ENCODE measurements at places on chromosomes 4 and X.
A peak's percentile ranks its signal among the peaks of the same experiment; 100 is the strongest.

GRCh38 chrX:40504801-40505605 is 75.8 kb upstream of the ATP6AP2 start:
- no peak for DNase-seq

DNA sequence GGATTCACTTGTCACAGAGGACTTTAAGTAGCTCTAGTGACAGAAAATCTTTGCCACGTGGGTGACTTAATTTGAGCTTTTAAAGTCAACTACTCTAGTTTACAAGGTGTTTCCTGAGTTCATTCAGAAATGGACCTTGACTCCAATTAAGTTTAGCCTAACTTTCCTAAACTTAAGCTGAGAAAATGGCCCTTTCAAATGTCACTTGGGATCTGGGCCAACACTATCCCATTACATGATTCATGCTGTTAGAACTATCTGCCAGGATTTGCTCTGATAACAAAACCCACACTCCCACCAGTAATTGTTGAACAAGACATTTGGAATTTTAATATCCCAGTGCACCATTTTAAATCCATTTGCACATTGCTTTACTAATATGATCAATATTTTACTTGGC is 40.8 kb downstream of the C4orf46 start:
- DNase-seq = no peak

DNA sequence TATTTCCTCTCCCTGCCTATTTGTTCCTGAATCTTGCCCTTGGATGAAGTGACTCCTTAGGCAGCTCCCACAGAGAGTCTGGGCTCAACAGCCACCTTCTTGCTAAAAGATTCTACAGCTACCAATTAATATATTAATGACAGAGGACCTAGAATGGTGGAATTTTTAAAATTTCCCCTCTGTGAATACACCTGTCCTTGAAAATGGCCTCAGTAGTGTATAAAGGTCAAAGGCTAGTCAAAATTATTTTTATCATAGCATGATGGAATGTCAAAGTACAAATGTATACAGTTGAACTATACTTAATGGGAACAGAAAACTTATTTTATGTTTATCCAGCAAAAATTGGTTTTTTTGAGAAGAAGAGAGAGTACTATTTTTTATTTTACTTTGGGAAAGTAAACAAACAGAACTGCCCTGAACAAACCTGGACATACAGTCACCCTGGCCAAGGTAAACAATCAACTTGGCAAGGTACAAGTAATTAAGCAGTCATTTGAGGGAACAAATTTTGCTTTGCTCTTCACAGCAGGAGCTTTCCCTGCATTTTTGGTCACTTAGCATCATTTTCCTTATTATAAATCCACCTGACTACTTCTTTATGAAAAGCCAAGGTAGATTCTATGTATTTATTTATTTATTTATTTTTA is 250.8 kb downstream of the INPP4B start:
- no peak for DNase-seq

DNA sequence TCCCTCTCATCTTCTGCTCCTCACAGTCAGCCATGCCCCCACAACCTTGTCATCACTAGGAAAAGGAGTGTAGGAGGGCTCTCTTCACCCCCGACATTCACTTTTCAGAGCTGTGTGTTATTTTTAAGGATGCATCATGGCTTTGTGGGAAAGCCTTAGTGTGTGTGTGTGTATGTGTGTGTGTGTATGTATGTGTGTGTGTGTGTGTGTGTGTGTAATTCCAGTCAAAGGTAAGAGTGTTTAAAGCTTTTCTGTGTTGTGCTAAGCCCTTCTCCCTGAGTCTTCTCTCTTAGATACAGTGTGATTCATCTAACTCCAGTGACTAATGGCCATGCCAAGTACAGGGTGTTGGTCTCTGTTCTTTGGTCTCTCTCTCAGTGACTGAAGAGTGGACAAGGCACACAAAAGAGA is 76.6 kb downstream of the CHIC2 start:
- DNase-seq = no peak

GRCh38 chr4:138199568-138200235 is 42.4 kb downstream of the SLC7A11 start:
- DNase-seq = no peak

DNA sequence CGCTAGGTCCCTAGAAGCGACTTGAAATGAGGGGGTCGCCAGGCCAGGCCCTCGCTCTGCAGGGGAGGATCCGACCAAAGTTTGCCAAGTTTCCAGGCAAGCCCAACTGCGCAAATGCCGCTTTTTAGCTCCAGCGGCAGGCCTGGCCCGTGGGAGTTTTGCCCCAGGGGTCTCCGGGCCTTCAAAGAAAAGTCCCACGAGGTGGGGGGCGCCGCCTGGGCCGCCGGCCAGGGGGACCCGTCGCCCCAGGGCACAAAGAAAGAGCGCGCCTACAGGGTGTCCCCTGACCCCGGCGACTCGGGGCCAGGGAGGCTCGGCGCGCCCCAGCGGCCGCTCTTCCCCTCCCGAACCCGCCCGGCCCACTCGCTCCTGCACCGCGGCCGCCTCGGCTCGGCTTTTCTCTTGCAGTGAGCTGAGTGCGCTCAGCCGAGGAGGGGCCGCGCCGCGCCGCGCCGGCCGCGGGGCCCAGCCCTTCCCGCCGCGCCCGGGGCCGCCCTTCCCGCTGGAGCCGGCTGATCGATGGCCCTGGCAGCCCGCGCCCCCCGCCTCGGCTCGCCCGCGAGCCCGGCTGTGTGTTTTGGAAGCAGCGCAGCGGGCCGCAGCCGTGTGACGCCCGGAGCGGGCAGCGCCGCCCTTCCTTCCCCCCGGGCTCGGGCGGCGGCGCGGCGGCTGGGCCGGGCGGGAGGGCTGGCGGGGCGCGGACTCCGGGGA is 754 bp upstream of the KLF3 start:
- peak; percentile 66 for DNase-seq

DNA sequence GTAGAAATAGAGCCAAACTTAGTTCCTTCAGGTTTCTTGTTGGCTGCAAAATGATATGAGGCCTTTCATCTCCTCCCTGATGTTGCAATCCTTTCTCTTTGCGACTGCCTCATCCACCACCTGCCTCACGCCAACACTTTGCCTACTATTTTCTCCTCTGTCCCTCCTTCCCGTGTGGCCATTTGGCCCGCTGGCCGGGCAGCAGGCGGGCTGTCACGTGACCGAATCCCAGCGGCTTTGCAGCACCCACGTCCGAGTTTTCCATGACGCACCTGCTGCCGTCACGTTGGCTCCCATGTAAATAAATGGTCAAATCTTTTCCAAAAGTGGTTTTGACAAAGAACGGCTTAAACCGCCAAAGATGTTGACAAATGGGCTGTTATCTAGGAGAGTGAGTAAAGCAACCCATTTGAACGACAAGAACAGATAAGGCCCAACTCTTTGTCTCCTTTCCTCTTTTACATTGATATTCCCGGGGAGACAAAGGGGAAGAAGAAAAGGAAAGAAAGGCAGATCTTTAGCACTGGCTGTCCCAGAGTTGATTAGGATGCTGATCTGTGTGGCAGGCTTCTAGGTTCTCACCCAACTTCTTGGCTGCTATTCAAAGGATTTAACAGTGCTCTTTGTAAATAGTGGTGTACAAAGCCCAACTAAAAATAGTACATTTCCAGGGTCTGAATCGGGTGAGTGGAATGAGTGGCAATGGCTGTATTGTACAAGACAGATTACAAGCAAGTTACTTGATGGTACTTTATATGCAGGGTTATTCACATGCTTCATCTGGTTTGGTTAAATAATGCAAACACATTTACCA is 174.2 kb upstream of the JADE1 start:
- DNase-seq = no peak

- DNase-seq = no peak
Measured at GRCh38 chr4:12244973-12245372, 816.3 kb upstream of the HS3ST1 start.

- no peak for DNase-seq
Measured at GRCh38 chr4:101306225-101306624, 41.1 kb downstream of the PPP3CA start.

DNA sequence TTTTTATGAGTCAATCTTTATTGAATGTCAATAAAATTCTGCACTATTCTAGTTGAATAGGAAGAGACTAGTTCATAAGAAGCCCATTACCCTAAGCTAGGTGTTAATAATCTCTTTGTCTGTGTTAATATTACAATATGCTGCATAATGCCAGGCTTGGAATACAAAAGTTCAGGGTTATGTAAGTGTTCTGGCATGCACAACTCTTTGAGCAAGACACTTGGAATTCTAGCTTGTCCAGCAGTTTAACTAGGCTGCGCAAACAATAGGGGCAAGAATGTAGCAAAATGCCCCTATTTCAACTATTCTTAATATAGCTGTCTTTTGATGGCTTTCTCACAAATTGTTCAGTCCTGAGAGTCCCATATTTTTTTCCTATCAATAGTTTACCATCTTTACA is 31.3 kb upstream of the ETNPPL start:
- DNase-seq = no peak

DNA sequence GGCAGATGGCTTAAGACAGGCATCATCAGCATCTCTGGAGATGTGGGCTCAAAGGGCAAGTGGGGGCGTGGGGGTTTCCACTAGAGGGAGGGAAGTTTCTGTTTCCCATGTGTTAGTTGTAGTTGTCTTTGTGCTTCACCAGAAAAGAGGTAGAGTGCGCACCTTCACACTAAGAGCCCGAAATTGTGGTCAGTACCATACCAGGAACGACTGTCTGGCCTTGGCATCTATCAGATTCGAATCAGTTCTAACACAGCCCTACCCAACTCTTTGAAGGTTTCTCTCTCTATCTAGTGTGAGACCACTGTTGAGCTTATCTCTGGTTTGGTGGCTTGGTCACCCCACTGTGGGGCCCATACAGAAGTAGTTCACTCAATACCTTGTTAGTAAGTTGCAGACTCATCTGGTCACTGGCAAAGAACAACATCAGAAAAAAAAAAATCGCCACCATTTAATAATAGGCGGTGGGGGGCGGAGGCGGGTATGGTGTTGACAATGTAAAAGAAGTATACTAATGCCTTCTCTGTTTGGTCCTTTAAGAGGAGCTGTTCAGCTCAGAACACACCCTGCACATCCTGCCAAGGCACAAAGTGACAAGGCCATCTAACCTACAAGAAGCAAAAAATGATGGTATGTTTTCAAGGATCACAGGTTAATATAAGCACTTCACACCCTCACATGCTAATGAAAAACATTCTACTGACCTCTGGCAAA is 71.1 kb downstream of the NYX start:
- DNase-seq = peak; percentile 10

DNA sequence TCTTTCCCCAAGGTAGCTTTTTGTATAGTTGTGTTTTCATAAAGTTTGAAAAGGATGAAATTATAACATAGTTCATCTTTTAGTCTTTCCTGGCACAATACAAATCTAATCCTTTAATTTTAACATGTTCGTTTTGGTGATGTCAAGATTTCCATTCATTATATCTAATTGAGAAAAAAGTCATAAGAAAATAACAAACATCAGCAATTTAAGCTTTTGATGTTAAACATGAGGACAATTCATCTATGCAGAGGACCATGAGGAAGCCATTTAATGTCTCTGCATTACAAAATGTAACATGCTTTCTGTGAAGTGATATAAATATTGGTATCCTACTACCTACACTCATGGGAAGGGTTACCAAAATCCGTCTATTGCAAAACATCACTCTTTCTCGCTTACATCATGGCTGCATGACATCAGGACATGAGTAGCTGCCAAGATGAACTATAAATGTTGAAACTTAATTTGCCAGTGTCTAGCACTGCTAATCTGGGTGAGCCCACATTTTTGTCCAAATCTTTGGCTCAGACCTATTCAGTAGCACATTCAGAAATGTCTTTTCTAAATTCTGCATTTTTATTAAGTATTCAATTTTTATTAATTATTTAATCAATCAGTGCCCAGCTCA is 9.5 kb downstream of the EPGN start:
- no peak for DNase-seq

- no peak for DNase-seq
Measured at GRCh38 chr4:8341691-8342090, 72.1 kb downstream of the HTRA3 start.

- DNase-seq = peak; percentile 76
Measured at GRCh38 chr4:140152013-140152703, 1.8 kb downstream of the MAML3 start.

DNA sequence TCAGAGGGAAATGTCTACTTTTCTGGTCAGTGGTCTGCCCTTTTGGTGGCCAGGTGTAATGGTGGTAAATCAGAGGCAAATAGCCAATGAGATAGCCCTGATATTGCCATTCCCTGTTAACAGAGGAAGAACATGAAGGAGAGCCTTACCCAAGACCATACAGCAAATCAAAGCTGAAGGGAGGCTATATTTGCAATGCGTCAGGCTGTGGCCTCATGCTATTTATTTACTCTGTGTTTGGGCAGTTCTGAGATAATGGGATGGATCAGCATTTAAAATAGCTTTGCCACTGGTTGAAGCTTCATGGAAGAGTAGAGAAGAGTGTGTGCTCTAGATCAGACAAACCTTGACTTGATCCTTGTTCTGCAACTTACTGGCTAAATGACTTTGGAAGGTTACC is 73.3 kb upstream of the MAML3 start:
- DNase-seq = no peak

GRCh38 chrX:80174925-80175574 is 160.5 kb downstream of the TBX22 start:
- DNase-seq = no peak

DNA sequence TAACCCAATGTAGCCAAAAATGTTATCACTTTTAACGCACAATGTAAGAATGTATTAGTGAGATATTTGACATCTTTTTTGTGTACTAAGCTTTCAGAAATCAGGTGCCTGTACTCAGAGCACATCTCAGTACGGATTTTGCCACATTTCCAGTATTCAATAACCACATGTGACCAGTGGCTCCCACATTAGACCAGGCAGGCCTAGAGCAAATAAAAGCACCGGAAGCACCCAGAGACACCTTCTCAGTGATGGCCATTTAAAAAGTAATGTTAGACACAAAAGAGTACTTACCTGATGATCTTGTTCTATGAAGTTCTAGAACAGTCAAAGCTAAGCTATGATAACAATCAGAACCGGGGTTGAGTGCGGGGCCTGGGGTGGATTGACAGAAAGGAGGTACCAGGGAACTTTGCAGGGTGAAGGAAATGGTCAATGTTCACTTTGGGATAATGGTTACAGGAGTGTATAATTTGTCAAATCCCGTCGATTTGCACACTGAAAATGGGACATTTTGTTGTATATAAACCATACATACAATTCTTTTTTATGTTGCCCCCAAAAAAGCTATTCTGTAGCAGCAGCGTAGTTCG is 1.2 kb downstream of the CTPS2 start:
- no peak for DNase-seq

GRCh38 chr4:20248155-20248558 is 3.5 kb upstream of the SLIT2 start:
- no peak for DNase-seq

DNA sequence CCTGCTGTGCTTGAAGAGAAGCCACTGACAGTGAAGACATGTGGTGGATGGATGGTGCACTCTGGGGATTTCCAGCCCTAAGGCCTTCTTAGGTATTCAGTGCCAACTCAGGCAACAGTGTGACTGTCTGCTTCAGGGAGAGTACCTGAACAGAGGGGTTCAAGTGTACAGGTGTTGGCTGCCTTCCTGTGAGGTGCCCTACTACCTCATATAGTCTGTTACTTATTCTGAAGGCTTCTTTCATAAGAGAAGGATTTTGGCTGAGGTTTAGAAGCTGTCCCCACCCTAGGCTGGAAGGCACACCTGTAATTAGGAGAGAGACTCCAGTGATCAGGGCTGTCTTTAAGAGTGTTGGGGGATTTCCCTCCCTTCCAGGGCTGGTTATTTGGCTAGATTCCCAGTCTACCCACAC is 1.8 kb downstream of the FTHL17 start:
- DNase-seq = no peak
